Ovary (tissue), 10 donors: ENCODE measurements at places on chromosomes 11 and 22. TPM values are rescaled to one million over a fixed set of nuclear protein-coding genes. Genes with fewer than 3 reads are reported as not detected.
A peak's percentile ranks its signal among the peaks of the same experiment; 100 is the strongest.

GRCh38 chr11:394858-395655, 1.0 kb downstream of the PKP3 start:
- DNase-seq: no peak

GRCh38 chr11:128036556-128037093, 550.7 kb downstream of the ETS1 start:
- no peak for DNase-seq

- no peak for DNase-seq
Observed at GRCh38 chr22:49094151-49094550, 733.5 kb downstream of the BRD1 start.

ZNF70 gene
- polyA plus RNA-seq: 3.8 TPM

ARHGAP8 gene
- polyA plus RNA-seq: 2.1 TPM

DNA sequence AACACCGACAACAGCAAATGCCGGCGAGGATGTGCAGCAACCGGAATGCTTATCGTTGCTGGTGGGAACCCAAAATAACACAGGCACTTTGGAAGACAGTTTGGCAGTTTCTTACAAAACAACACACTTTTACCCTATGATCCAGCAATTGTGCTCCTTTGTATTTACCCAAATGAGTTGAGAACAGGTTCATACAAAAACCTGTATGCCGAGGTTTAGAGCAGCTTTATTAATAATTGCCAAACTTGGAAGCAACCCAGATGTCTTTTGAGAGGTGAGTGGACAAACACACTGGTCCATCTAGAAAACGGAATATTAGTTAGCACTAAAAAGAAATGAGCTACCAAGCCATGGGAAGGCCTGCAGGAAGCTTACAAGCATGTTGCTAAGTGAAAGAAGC, 118.9 kb downstream of the CTTN start:
- no peak for DNase-seq

- no peak for DNase-seq
Observed at GRCh38 chr11:117159892-117160291, 15.8 kb downstream of the PAFAH1B2 start.

- DNase-seq: no peak
Observed at GRCh38 chr22:42596863-42597530, 17.7 kb downstream of the POLDIP3 start.

DNA sequence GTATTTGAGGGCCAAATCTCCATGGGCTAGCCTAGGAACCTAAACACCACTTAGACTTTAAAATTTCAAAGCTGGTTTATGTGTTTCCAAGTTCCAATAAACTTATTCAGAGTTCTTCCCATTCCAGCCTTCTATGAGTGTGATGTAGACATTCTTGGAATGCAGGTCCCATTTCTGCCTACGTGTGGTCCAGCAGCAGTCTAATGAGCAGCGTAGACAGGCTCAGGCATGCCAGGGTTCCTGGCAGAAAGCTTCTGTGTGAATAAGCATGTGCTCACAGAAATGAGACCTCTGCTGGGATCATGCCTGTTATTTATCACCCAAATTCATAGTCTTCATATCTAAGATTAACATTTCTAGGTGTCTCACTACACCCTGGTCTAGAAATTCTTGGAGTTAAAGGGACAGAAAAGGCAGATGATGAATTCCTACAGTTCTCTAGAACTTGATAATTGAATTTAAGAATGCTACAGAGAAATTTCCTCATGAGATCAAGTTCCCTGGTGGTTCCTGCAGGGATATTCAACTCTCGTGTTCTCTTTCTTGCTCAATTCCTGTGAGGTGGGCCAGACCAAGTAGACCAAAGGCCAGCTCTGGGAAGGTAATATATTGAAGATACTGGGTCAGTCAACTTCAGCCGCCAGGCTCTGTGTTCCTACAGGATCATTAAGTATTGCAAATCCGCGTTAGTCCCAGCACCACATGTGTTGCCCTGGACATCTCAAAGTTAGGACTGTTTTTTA, 17.6 kb downstream of the RNF185 start:
- DNase-seq: no peak

- no peak for DNase-seq
Observed at GRCh38 chr11:95003716-95004115, 21.3 kb upstream of the KDM4E start.

DNA sequence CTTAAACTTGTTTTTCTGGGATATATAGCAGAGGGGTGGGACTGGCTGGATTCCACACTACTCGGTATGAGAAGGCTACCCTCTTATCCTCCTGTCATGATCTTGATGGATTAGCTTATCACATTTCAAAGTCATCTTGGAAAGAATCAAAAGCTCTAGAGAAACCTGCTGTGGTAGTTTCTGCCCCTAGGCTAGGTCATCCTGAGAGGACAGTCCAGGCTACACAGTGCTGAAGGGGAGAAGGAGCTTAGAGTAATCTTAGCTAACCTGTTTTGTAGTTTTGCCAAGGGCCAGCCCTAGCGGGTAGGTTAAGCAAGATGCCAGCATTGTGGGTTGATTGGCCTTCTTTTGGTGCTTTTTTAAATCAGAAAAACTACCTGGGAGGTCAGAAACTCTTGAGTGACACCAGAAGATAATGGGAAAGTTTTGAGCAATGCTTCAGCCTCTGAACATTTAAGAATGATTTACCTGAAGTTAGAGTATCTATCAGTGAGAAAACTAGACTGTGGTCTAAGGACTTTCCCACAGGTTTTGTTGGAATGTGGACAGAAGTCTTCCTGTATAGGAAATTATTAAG, 21.3 kb downstream of the PIWIL4 start:
- no peak for DNase-seq

GSTT4 gene
- not detected for polyA plus RNA-seq

- no peak for DNase-seq
Observed at GRCh38 chr11:45671246-45672171, 6.1 kb upstream of the CHST1 start.

DNA sequence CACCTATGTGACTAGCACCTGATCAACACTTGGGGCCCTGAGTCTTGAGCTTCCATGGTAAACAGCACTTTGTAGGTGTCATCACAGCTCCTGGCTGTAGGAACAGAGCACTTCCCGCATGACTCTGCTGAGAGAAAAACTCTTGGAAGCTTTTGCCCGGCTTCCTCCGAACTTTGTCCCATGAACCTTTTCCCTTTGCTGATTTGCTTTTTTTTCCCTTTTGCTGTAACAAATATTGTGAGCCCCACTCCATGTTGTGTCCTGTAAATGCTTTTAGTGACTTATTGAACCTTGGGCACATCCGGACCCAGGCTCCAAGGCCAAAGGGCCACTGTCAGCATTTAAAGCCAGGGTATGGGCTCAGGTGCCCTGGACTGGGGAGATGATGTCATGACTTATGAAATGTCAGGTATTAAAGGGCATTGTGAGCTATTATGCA, 391.1 kb downstream of the TENM4 start:
- DNase-seq: no peak

- no peak for DNase-seq
Observed at GRCh38 chr11:3073029-3073435, 15.8 kb upstream of the CARS1 start.

- DNase-seq: no peak
Observed at GRCh38 chr11:124190298-124191139, 7.4 kb downstream of the OR10D3 start.

APOL5 gene
- polyA plus RNA-seq: not detected

CLCF1 gene
- polyA plus RNA-seq: 2.5 TPM

- peak; percentile 13 for DNase-seq
Observed at GRCh38 chr22:19875061-19875530, 20.4 kb upstream of the GNB1L start.
